ENCODE measurements at places on chromosomes 1 and 21.

GRCh38 chr1:200323856-200324400, 85.9 kb downstream of the ZNF281 start:
- DNase-seq: peak; percentile 15

DNA sequence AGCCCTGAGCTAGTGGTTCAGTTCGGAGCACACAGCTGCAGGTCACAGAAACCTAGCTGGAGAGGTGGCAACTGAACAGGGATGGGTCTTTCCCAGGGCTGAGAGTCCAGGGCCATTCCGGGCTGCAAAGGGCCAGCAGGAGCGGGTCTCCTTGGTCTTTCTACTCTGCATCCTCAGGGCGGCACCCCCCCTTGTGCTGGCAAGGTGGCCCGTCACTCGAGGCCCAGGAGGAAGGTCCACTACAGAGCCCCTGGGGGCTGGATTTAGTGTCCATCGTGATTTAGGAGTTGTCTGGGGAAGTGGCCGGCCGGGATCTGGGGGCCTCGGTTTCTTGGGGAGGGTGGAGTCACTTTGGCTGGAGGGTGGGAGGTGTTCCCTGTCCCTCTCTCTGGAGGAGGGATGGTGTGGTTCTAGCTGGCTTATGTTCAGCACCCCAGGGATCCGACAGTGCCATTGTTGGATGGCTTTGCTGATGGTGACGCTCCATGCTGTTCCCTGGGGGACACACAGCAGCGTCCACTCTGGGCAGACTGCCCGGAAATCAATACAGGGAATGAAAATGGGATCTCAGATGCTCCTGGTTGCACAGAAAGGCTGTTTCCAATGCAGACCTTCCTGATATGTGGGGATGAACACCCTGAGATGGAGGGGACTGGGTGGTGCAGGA, 64.4 kb downstream of the UMODL1 start:
- DNase-seq: no peak

DNA sequence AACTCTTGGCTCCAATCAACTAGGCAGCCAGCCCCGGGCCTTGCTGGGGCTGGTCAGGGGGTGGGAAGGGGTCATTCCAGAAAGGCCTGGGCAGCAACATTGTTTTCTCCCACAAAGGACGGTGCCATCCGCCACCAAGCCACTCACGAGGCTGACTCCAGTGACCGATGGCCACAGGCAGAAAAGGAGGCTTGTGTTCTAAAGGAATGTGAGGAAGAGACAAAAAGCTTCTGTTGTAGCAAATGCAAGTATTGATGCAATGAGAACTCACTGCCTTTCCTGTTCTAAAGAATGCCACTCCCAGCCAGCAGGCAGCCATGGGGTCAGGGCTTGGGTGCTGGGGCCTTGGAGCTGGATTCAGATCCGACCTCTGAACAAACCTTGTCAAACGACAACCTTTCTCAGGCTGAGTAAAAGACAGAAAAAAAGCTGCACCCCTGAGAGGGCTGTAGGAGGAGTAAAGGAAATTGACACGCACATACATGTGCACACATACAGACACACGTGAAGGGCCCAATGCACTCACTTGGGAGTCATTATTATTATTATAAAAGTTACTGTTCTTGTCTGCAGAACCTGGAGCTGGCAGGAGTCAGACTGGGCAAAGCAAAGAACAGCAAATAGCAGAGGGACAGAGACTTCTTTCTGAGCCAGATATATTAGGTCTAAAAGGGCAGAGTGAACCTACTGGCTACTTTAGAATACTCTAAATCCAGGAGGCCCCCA, 13.9 kb upstream of the PRMT2 start:
- no peak for DNase-seq

GRCh38 chr1:168161459-168161858, 17.3 kb upstream of the TIPRL start:
- no peak for DNase-seq

- peak; percentile 94 for DNase-seq
Measured at GRCh38 chr1:166197597-166197996, 30.8 kb upstream of the FAM78B start.

GRCh38 chr1:171984262-171984661, 143.0 kb downstream of the DNM3 start:
- no peak for DNase-seq

GRCh38 chr1:1881727-1882126, 9.2 kb downstream of the GNB1 start:
- DNase-seq: no peak

Data from NCI-H226 (cell line).